NCI-H460 (cell line): ENCODE measurements at places on chromosomes 2 and 18.

GRCh38 chr2:195543063-195543462, 114.0 kb upstream of the SLC39A10 start:
- DNase-seq, result no peak

DNA sequence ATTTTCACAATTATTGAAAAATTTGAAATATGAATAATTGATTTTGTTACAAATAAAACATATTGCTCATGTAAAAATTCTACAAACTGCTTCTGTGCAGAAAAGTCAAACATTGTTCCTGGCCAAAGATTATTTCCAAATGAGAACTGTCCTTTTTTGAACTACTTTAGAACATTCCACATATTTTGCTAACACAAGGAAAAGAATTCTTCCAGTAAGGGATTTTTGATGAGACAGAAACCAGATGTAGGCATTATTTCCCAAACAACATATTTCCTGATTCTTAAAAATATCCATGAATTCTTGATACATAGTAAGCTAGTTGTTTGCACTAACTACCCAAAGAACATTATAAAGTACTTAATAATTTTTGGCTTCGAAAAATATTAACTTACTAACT, 715.2 kb downstream of the CCDC85A start:
- DNase-seq, result no peak

DNA sequence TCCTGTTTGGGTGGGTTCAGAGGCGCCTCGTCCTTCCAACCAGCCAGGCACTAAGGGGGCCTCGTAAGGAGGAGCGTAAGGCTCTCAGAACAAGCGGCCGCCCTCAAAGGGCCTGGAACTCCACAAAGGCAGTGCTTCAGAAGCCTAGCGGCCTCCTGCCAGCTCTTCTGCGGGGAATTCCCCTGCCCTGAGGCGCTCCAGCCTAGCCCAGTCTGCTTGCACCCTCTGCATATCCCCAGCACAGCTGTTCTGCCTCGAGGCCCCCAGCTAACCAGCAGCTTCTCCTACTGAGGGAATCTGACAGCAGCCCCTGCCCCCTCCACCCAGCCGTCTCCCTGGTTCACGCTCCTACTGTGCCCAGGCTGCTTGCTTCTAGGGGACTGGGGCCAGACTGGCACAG, 265.9 kb downstream of the TFCP2L1 start:
- DNase-seq, result no peak

- DNase-seq, result no peak
Observed at GRCh38 chr2:144445196-144445595, 74.7 kb downstream of the ZEB2 start.

DNA sequence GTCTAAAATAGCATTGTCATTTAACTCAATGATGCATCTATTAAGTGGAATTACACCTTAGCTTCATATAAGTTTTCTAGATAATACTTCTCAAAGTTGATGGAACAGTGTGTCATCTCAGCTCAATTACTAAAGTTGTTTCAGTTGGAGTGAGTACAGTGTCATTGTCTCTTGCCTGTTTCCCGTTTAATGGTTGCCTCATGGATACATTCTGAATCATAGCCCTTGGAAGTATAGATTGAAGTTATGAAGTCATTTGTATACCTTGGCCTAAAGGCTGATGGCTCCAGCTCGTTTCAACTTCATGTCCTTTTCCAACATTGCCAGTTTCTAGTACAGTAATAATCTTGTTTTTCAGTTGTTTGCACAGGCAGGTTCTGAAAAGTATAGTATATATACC, 130.5 kb upstream of the NOSTRIN start:
- no peak for DNase-seq

GRCh38 chr2:91748902-91749301, 3057.4 kb downstream of the RPIA start:
- no peak for DNase-seq

- DNase-seq, result no peak
Observed at GRCh38 chr2:41600460-41600859, 447.4 kb upstream of the PKDCC start.

- DNase-seq, result peak; percentile 53
Observed at GRCh38 chr2:212686285-212686895, 147.8 kb upstream of the ERBB4 start.

DNA sequence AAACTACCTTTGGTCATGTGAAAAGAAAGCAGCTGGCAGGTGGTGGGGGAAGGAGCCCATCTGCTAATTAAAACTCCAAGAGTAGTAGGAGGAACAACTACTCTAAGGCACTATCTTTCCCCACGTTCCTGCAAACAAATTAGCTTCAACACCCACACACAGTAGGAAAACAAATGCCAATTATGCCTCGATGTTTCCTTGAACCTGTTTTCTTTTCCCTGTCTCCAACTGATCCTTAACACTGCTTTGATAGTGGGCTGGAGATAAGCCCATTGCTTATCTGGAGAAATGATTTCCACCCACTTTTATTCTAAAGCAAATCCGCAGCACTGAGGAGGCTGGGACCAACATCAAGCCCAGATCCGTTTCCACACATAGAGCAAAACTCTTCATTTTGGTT, 36.0 kb downstream of the DDX18 start:
- DNase-seq, result no peak

GRCh38 chr2:203670939-203671338, 35.5 kb upstream of the CD28 start:
- DNase-seq, result no peak

DNA sequence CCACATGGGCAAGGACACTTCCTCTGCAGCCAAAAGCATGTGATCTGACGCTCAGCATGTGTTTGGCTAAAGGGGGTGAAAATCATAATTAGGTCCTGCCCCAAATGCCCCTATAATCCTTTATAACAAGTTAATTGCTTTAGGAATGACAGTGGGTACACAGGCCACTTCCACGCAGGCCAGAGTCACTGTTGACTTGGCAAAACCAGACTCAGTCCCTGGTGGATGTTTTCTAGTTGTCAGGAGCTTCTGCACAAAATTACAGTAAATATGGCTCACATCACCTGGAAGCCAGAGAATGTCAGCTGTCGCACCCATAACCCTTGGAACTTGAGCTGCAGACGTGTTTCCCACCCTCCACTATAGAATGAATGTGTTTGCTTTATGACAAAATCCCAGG, 13.3 kb upstream of the PXDN start:
- no peak for DNase-seq

- DNase-seq, result no peak
Observed at GRCh38 chr2:222468346-222468745, 44.0 kb downstream of the SGPP2 start.

- no peak for DNase-seq
Observed at GRCh38 chr2:8522687-8523086, 159.2 kb upstream of the ID2 start.

GRCh38 chr2:159153463-159153862, 133.0 kb downstream of the WDSUB1 start:
- no peak for DNase-seq

GRCh38 chr2:139492131-139492680, 712.0 kb upstream of the NXPH2 start:
- no peak for DNase-seq

GRCh38 chr18:79866889-79867574, 69.3 kb downstream of the KCNG2 start:
- DNase-seq, result no peak

- DNase-seq, result no peak
Observed at GRCh38 chr2:71988170-71988569, 159.5 kb downstream of the CYP26B1 start.

- no peak for DNase-seq
Observed at GRCh38 chr18:62792016-62792415, 76.7 kb downstream of the PHLPP1 start.
